ENCODE measurements at places on chromosomes 6 and 20.

DNA sequence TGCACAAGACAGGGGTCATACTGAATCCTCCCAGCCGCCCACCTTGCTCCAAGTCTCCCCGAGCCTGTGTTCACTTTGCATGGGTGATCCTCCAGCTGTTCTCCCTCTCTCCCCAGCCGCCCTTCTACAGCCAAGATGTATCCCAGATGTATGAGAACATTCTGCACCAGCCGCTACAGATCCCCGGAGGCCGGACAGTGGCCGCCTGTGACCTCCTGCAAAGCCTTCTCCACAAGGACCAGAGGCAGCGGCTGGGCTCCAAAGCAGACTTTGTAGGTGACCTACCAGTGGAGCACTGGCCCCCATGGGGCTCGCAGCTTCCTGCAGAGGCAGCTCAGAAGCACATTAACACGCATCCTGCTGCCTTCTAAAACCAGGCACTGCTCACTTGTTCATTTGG is 14.6 kb upstream of the IFT52 start:
- DNase-seq = no peak

GRCh38 chr6:89244241-89244985 is 27.3 kb upstream of the GABRR1 start:
- no peak for DNase-seq

DNA sequence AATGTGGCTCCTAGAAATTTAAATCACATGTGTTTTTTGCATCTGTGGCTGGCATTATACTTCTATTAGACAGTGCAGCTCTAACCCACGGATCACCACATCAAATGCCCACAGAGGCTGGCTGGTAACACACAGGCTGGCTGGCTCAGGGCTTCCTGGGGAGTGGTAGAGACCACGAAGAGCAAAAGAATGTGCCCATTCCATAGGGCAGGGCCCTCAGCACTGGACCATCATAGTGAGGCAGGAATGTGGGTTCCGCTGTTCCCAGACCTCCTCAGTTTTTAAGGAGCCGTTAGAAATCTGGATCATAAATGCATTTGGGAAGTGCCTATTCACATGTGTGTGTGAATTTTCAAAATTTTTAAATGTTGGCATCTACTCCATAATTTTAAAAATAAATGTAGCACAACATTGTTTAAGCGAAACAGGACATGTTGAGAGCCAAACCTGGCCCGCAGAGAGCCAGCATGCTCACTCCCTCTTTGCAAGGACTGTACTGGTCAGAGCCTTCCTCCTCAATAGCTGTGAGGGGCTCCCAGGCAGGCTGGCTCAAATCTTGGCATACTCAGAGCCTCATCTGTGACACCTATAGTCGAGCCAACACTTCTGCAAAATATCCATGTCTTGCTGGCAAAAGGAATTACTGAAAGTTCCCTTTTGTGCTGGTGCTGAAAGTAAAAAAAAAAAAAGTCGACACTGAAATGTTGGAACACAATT is 190.5 kb downstream of the FNDC1 start:
- DNase-seq = no peak

DNA sequence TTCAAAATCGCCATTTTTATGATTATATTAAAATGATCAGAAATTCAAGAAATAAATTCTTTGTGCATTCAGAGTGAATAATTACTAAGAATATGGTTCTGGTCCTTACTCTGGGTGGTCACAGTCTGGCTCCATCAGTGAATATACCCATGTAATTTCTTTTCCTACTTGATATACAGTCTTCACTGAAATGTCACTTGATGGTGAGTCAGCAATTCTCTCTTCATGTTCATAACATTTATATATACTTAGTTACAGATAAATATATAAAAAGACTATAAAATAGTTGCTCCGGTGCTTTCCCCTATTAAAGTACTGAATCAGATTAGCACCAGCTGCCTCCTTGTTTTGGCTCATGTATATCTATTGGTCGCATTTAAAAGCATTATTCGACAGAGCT is 56.4 kb upstream of the MTRF1L start:
- no peak for DNase-seq

DNA sequence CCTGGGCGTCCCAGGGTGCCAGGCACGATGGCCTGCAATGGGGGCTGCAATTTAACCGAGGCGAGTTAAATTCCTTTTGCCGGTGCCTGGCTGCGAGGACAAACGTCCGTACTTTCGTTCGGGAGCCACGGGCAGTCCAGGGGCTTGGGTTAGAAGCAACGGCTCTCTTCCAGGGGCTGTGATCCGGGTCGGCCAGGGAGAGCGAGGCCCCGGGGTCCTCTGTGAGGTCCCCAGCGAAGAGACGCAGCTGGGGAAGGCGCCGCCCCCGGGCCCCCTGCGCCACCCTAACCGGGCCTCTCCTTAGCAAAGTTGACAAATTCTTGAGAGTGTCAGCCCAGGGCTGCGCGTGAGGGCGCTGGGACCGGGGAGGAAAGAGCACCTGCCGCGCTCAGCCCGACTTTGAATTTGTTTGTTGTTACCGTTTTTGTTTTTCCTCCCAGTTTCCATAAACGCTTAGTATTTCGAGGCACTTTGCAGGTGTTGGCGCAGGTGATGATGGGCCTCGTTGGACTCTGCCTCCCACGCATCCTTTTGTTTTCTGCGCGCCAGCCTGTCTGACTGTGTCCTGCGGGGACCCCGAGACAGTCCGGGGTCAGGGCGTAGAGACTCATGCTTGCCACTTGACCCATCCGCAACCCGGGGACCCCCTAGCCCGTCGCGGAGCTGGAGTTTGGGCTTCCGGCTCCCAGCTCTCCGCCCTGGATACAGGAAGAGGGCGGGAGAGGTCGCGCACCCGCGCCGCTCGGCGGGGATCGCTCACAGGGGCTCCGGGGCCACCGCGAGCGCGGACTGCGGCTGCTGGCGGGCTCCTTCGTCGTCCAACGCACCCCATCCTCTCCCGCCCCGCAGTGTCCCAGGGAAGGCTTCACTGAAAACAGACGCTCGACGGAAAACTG is 5.8 kb downstream of the OLIG3 start:
- DNase-seq = no peak

DNA sequence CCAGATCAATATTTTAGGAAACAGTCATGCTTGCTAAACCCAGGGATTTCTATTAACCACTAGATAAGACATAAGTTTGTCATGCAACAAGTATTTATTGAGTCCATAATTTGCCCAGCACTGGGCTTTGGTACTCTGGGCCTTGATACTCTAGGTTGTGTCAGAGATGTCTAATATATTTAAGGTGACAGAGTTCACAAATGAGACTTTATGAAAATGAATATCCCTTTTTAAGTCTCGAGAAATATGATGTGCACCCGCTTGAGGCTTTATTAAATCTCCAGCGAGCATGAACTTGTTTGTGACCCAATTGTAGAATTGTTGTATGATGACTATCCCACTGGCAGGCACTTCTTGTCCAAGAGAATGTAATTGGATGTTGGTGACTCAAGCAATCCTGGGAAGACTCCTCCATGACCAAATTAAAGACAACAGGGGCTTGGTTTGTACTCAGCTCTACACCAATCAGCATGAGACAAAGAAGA is 109.2 kb downstream of the ESR1 start:
- no peak for DNase-seq

GRCh38 chr6:73471686-73472290 is 10.3 kb downstream of the MTO1 start:
- DNase-seq = no peak

DNA sequence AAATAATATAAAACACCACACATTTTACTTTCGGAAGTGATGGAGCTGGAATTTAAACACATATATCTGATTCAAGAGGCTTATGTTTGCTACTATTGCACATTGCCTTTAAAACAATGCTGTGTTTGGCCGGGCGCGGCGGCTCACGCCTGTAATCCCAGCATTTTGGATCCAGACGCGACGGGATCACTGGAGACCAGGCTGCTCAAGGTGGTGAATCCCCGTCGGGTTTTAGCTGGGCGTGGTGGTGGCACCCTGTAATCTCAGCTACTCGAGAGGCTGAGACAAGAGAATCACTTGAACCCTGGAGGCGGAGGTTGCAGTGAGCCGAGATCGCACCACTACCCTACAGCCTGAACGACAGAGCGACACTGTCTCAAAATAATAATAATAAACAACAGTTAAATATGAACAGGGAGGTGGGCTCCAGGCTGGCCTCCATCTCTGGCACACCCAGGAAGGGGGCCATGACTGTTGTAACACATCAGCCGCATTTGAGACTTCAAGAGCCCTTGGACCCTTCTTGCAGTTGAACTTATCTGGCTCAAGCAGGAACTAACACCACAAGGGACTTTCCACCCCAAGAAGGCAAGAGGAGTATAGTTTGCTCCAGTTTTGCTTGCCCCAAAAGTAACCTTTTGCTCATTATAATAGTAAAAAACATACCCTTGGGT is 127.1 kb upstream of the ZNF184 start:
- DNase-seq = no peak

DNA sequence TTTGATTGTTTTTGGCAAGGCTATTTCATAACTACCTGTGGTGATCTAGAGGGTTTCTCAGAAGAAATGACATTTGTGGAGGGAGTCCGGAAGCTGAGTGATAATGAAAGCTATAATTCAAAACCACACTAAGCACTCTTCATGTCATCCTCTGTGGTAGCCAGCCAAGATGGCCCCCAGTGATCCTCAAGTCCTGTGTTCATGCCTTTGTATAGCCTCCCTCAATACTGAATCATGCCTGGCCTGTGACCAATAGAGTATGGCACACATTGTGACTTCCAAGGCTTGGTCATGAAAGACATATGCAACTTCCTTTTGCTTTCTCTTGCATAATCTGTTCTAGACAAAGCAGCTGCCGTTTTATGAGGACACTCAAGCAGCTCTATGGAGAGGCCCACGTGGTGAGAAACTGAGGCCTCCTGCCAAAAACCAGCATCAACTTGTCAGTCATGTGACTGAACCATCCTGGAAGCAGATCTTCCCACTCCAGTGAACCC is 12.8 kb upstream of the DNAAF9 start:
- peak; percentile 66 for DNase-seq

DNA sequence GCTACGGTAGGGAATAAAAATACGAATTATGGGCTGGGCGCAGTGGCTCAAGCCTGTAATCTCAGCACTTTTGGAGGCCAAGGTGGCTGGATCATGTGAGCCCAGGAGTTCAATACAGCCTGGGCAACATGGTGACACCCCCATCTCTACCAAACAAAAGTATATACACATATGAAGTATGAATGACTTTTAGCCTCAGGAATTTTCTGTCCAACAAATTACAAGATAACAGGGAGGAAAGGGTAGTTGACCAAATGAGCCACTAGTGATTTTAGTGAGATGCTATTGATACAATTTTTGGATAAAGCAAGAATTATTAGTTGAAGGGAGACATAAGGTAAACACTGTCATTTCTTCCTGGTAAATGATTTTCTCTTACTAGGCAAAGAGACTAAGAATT is 328.2 kb downstream of the SYNE1 start:
- DNase-seq = no peak

- DNase-seq = no peak
Measured at GRCh38 chr6:116015561-116015960, 45.1 kb downstream of the FRK start.

DNA sequence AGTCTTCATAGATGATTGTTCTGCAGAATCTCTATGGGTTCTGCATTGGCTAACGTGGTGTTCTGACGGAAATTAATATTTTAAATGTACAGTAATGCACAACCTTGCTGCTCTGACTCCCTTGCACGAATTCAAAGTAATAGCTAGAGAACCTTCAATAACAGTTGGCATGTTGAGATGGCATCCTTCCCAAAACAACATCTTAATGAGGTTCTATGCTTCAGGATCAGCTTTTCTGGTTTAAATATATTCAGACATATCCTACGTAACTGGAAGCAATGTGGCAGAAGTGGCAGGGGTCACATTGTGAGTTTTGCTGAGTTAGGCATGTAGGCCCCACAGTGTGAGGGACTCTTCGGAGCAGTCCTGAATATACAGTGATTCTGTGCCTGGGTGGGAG is 25.7 kb downstream of the DSE start:
- no peak for DNase-seq

GRCh38 chr6:26031595-26032339 is 55.5 kb upstream of the HFE start:
- DNase-seq = peak; percentile 85

GRCh38 chr6:4805553-4806336 is 29.5 kb downstream of the CDYL start:
- peak; percentile 64 for DNase-seq

- DNase-seq = no peak
Measured at GRCh38 chr6:168117942-168118341, 38.9 kb upstream of the FRMD1 start.

- DNase-seq = peak; percentile 30
Measured at GRCh38 chr6:52399511-52400312, 20.4 kb upstream of the EFHC1 start.

DNA sequence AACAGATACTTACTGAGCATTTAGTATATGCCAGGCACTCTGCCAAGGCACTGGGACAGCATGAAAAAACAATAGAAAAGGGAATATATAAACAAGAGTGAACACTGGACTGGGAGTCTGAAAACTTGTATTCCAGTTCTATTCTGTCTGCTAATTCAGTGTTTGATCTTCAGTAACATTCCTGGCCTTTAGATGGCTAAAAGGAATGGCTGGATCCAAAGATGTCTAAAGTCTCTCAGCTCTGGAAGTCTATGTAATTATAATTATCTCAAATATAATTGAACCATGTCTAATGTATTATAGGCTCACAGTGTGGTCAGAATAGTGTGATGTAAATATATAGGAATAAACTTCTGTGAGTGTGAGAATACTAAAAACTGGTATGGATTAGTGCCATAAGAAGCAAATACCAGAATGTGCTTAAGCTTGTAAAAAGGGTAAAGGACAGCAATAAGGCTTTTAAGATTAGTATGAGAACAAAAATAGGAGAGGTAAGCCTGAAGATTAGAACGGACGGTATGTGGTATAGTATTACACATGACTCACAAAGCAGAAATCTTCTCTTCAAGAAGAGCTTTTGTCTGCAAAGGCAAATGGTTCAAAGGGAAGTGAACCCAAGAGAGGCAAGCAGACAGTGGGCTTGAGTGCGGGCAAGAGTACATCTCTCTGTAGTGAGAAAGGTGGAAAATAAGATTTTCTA is 68.5 kb downstream of the TMEM200A start:
- no peak for DNase-seq

- no peak for DNase-seq
Measured at GRCh38 chr6:20700375-20700774, 166.1 kb downstream of the CDKAL1 start.

GRCh38 chr6:154329350-154330170 is 27.0 kb downstream of the IPCEF1 start:
- DNase-seq = no peak

- DNase-seq = no peak
Measured at GRCh38 chr20:23727016-23727415, 23.7 kb downstream of the CST1 start.

DNA sequence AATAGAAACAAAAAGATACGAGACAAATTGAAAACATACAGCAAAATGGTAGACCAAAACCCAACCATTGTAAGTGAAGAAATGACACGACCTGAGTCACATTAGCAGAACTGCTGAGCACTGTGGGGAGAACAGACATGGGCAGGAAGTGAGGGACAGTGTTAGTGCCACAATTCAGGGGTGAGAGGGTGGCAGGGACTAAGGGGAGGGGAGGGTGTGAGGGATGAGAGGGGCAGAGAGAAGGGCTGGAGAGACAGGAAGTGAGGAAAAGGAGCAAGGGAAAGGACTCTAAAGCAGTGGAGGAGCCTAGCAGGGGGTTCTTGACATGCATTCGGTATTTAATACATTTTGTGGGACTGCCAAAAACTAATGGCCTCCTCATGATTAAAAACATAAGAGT is 45.0 kb upstream of the TRIM26 start:
- DNase-seq = no peak
